ENCODE measurements at places on chromosomes 13 and 19.

- DNase-seq: no peak
These were observed 5.6 kb upstream of the URI1 start for GRCh38 chr19:29936409-29936808.

DNA sequence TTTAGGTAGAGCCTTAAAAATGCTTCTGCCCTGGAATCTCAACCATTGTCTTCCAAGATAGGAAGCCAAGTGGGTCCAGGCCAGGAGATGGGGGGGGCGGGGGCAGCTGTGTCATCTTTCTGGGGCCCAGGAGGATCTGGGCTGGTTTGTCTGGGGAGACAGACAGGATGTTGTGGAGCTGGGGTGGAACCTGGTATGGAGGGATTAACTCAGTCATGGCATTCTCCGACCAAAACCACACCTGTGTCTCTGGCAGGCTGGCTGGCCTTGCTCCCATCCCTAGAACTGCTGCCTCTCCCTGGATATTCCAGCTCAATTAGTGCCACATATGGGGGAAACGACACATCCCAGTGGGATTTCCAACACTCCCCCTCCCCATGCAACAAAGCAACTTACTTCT is 2.7 kb upstream of the MAP2K7 start:
- no peak for DNase-seq

DNA sequence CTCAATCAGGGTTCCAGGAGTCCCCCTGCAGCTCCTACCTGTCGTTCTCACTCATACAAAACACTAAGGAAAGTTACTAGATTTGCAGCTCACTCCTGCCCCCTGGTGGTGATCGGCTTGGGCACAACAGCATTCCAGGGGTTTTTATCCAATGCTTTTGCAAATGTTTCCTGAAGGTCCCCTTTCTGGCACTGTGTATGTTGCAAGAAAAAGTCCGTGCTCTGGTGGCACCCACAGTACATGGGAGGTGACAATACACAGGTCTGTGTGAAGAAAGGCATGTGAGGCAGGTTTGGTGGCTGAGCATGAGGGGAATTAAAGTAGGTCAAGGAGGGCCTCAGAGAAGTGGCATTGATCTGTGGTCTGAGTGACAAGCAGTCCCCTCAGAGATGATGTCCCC is 8.6 kb upstream of the TYK2 start:
- peak; percentile 90 for DNase-seq

DNA sequence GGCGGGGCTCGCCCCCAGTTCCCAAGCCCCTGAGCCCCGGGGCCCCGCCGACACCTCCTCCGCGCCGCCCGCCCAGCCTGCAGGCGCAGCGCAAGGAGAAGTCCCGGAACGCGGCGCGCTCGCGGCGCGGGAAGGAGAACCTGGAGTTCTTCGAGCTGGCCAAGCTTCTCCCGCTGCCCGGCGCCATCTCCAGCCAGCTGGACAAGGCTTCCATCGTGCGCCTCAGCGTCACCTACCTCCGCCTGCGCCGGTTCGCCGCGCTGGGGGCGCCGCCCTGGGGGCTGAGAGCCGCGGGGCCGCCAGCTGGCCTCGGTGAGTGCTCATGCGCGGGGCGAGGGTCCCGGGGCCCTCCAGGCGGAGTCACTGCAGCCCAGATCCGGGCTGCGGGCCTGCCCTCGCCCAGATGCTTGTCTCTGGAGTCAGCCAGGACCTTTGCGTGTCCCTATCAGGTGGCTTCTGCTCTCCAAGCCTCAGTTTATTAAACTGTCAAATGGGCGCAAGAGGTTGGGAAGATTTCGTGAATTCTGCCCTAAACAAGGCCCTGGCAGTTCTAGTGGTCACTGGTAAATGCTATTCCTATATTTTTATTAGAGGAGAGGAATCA is 2.0 kb downstream of the NPAS1 start:
- no peak for DNase-seq

DNA sequence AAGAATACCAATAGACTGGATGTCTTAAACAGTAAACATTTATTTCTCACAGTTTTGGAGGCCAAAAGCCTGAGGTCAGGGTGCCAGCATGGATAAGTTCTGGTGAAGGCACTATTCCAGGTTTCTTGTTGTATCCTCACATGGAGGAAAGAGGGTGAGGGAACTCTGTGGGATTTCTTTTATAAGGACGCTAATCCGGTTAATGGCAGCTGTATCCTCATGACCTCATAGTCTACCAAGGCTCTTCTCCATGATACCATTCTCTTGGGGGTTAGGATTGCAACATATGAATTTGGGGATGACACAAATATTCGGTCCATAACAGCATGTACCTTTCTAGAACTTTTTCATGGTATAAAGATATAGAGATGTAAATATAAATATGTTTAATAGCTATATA is 412.0 kb downstream of the LMO7 start:
- DNase-seq: no peak

GRCh38 chr13:40127925-40128324 is 472.5 kb downstream of the COG6 start:
- DNase-seq: no peak

GRCh38 chr19:21454901-21455300 is 50.5 kb upstream of the ZNF429 start:
- DNase-seq: no peak
